Cardiac septum (tissue), 1 donor: ENCODE measurements at places on chromosomes 2 and 18.

DNA sequence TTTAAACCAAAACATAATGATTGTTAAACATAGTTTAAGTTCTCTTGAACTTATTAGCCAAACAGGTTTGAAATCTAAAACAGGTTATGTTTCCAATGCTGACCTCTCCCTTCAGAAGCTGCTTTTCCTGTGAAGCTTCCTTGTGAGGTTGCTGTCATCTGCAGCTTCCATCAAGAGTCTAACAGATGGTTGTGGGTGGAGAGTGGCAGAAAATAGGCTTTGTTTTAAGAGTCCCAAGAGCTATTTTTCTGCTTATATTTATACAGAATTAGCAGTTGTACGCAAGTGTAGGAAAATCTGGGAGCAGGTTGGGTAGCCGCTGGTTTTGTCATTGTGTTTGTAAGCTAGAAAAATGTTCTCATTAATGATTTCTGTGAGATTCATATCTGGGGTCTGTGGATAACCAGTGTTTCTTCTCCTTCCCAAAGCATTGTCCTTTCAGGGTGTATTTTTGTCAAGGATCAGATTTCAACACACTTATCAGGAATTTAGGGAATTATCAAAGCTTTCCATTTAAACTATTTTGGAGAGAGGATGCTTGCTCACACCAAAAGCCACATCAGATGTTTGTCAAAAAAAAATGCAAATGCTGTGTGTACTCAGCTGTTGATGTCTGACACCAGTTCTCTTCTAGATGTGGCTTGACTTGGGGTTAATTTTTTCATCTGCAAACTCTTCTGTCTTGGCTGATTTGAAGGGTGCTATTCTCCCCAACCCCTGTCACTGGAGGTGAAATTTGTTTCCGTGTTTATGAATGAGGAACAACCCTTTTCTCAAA, 78.1 kb upstream of the KIF5C start:
- DNase-seq, result no peak

DNA sequence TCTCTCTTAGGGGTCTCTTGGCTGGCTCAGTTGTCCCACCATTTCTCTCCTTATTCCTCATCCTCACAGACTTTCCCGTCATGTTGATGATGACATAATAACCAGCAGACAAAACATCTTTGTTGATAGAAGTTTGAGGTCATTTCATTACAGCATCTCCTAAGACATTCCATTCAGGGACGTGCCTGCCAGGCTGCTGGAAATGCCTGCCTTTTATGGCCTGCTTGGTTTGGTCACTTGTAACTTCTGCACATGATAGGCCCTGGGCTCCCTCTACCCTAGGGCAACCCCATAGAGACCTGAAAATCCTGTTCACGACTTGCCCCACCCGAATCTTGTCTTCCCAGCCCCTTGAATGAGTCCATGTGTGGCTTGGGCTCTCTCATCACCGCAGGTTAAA, 81.7 kb downstream of the SDC1 start:
- no peak for DNase-seq

GRCh38 chr2:41414486-41415230, 633.2 kb upstream of the PKDCC start:
- DNase-seq, result no peak

DNA sequence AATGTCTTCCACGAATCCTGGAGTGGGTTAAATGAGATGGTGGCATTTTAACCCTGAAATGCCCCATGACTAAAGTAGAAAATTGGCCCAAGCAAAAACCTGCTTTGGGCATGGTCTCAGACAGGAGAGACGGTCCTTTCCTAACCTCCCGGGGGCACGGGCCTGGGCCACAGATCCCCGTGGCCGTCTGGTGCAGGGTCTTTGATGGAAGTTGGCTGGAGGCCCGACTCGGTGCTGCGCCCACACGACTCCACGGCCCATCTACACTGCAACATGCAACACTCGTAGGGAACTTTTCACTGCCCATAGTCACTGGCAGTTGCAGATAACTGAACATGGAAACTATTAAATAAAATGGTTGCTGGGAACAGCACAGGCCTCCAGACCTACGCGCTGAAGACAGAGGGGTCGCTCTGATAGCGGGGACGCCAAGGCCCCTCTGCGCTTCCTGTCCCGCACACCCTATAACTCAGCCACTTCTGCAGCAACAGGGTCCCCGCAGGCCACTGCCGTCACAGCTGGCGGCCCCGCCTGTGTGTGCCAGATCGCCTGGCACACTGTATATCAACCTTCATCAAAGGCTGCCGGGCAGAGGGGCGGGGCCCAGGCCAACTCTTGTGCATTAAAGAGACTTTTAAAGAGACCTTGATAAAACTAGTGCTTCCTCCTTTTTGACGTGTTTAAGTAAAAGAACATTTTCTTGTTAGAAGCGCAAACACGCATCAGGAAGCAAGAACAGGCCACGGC, 214.1 kb downstream of the TWIST2 start:
- DNase-seq, result no peak

GRCh38 chr18:9704233-9705118, 3.6 kb upstream of the RAB31 start:
- DNase-seq, result no peak

DNA sequence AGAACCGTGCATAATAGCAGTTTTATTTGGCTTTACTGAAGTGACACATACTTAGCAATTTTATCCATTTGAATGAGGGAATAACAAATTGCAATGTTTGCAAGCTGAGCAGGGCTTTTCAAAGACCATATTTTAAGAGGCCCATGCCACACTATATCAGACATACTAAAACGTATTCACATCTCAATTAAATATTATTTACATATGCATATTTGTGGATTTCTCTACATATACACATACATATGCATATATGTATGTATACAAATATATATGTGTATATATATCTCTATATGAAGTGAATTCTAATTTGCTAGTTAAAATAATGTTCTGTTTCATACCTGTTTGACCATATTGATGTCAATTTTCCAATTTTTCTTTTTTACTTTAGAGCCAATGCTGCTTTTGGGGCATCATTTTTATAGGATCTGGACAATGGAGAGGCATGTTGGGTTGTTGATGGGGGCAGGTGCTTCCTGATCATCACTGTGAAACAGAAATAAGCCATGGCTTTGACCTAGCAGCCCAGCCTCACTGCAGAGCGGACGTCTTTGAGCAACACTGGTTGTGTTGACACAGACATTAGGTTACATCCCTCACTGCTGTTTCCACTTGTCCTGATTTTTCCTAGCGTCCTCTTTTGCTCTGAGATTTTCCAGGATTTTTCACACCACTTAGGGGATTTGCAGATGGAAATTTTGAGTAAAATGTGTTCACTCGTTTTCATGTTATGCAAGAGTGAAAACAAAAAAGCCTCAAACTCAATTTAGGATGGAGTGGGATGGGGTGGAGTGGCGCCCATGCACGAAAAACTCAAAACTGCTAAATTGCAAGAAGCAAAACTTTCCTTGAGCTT, 56.9 kb downstream of the RDH14 start:
- no peak for DNase-seq

- no peak for DNase-seq
Measured at GRCh38 chr2:200380091-200380561, 73.6 kb downstream of the SPATS2L start.

DNA sequence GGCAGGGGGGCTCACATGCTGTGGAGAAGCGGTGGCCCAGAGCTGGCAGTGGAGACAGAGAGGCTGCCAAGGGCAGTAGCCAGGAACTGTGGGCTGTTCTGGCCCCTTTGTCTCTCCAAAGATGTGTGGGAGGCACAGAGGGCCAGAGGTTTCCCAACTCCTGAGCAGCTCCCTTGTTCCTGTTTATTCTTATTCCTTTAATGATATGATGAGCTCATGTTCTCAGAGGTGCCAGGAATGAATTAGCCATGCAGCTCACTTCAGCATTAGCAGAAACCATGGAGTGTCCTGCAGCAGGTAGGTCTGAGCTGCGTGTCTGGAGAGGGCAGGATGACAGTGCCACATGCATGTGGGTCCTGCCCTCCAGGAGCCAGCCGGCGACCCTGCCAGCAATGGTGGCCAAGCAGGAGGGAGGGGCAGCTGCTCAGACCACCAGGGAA, 77.9 kb upstream of the FZD7 start:
- no peak for DNase-seq

- no peak for DNase-seq
Measured at GRCh38 chr2:96949701-96950350, 36.6 kb downstream of the FAM178B start.

GRCh38 chr18:13618760-13619438, 107.5 kb downstream of the FAM210A start:
- DNase-seq, result no peak

DNA sequence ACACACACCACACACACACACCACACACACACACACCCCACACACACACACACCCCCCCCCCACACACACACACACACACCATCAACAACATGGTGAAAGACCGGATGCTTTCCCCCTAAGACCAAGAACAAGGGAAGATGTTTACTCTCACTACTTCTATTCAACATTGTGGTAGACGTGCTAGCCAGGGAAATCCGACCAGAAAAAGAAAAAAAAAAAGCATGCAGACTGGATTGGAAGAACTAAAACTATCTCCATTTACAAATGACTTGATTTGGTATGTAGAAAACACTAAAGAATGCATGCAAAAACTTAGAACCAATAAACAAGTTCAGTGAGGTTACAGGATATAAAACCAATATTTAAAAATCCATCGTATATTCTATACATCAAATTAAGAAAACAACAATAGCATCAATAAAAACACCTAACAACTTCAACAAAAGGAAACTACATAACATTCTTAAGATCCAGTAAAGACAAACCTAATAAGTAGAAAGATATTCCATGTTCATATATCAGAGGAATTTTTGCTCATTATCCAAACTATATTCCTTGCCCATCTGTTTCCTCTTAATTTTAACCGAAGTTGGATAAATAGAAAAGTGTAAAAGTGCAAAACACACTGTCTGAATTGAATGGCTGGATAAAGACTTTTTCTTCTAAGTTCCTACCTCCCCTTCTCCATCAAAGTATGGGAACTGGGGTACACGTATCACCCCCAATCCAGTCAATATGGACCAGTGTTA, 51.5 kb upstream of the RNU4ATAC start:
- no peak for DNase-seq
